ENCODE measurements at places on chromosomes 7 and 10. TPM values are rescaled to one million over a fixed set of nuclear protein-coding genes. Genes with fewer than 3 reads are reported as not detected.

OSBPL3 gene
- total RNA-seq = 40.7 TPM

CTAGE8 gene
- under 0.01 TPM for total RNA-seq

CYP26A1 gene
- total RNA-seq = not detected

EBLN1 gene
- not detected for total RNA-seq

AOAH gene
- total RNA-seq = not detected

MNX1 gene
- total RNA-seq = not detected

PIP gene
- not detected for total RNA-seq

PCGF5 gene
- total RNA-seq = 24.9 TPM

TRIM24 gene
- 18.0 TPM for total RNA-seq
